ENCODE measurements at places on chromosomes 1 and 21.
A peak's percentile ranks its signal among the peaks of the same experiment; 100 is the strongest.

- DNase-seq, result no peak
These were observed 25.6 kb downstream of the LRRC41 start for GRCh38 chr1:46277658-46278373.

DNA sequence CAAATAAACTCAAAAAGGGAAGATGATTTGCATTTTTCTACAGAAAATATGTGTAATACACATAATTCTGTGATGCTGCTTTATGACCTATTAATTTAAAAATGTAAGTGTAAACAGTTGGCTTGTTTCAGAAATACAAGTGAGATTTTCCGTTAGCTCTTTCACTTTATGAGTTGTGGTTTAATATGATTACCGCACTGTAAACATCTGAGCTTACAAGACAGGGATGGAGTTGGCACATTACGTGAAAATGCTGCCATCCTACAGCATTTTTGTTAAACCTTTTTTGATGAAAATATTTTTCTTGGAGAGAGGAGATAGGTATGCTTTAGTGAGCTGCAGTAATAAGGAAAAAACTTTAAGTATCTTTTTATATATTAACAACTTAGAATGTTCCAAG, 426.8 kb upstream of the ADAMTS5 start:
- no peak for DNase-seq

DNA sequence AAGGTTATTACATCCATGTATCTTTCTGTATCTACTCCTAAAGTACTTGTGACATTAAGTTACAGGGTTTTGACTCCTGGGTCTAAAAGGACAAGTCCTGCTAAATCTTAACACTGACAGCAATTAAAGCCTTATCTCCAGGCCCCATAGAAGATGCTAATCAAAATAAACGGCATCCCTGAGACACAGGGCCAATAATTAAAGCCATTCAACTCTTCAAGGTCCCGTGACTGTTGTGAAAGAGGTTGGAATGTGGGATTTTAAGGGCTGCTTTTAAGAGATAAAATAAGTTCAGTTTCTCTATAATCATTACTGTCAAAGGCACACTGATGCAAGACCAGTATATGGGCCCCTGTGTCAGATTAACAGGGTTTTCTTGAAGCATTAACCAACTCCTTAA, 8.3 kb downstream of the DNAI4 start:
- peak; percentile 92 for DNase-seq

- DNase-seq, result peak; percentile 74
These were observed 354.0 kb upstream of the DUSP10 start for GRCh38 chr1:222095606-222096475.

GRCh38 chr1:115925467-115925866, 50.8 kb upstream of the SLC22A15 start:
- DNase-seq, result no peak

- peak; percentile 93 for DNase-seq
These were observed 334 bp downstream of the PRDM15 start for GRCh38 chr21:41878831-41879189.

DNA sequence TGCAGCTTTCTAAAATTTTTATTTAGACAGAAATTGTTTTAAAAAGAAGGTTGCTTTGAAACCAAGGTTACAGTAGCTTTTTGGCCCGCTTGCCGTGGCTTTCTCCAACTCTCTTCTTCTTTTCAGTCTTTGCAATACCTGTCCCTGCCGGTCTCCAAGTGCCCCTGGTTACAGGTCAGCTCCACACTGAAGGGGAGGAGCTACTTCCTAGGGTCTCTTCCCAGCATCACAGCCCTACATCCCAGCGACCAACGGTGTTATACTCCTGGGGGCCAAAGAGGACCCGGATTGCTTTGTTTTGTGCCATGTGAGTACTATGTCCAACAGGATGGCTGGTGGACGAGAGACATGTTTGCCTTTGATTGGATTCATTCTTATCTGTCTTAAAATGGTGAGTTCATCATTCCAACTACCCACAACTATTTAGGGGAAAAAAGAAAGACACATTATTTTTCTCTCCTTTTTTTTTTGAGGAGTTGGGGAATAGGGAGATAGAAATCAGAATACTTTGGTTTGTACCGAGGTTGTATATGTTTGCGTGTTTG, at the start of gene FNDC7:
TSS of gene FNDC7 (plus strand) at position 303 of the 545 bp plus-strand sequence. CDS start at position 329, 26 bp downstream.
- DNase-seq, result no peak

- no peak for DNase-seq
These were observed 308.1 kb downstream of the PTPRU start for GRCh38 chr1:29544406-29544805.

- DNase-seq, result no peak
These were observed 247.9 kb downstream of the AMY1C start for GRCh38 chr1:103997631-103998030.

GRCh38 chr1:44822131-44822701, 13.9 kb downstream of the BTBD19 start:
- no peak for DNase-seq

GRCh38 chr1:109133815-109134214, 19.9 kb downstream of the ELAPOR1 start:
- peak; percentile 67 for DNase-seq

DNA sequence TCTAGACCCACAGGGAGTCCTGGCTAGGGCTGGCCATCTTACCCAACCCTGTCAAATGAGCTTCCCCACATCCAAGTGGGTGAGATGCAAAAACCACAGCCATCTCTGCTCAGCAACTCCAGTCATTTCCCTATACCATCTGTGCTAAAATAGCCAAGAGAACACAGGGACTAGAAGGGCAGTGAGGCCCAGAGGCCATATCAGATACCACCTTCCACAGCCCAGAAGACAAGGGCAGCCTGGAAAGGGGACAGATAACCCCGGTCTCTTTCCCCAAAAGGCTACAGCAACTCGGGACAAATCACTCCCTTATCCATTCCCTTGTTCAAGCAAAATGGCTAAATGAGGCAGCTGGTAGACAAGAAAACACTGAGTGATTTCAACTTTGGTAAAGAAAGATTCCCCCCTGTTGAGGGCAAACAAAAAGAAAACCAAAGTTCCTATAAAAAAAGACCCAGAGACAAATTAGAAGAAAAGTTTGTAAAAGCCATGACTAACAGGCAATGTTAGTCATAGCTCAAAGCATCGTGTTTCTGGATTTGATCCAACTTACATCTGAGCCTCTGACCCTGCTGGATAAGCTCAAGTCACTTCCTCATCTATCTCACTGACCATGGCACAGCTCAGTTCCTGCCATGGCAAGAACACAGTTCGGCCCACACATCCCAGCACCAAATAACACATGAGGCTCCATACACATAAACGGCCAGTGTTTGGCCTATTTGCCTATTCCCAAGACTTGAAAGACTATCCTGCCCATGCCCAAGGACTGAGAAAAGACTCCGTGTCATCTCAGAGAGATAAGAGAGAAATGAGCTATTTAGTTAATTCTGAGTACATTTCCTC, 3.1 kb downstream of the LAMB3 start:
- peak; percentile 91 for DNase-seq

- DNase-seq, result no peak
These were observed 29.0 kb downstream of the ATP2B4 start for GRCh38 chr1:203655671-203656070.

DNA sequence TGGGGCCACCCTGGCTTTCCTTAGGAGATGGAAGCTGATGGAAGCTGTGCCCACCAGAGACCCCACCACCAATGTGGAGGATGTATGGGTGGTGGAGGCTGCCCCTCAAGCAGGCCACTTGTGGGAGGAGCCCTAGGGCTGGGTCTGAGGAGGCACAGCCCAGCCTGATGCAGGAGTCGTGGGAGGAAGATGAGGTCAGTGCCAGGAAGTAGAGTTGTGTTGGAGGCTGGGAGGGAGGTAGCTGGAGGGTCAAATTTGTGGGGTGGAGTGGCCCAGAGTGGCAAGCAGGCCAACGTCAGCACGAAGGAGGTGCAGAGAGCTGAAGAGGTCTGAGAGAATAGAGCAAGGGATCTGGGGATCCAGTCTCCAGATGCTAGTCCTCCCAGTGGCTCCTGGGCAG, 119.0 kb upstream of the USP24 start:
- no peak for DNase-seq

GRCh38 chr1:61270761-61271411, 188.5 kb downstream of the NFIA start:
- DNase-seq, result peak; percentile 76

DNA sequence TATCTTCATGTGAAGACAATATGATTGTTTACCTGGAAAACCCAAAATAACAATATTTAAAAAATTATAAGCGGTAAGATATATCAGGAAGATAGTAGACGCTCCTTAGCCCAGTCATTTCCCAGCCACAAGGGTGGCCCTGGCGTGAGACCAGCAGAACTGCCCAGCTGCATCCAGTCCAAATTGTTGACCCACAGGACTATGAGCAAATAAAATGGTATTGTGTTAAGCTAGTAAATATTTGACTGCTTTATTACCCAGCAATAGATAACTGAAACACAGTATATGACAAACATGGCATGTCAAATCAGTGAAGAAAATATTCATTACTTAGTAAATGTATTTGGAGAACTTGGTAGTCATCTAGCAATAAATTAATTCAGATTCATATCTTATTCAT, 294.3 kb upstream of the SPAG17 start:
- no peak for DNase-seq

DNA sequence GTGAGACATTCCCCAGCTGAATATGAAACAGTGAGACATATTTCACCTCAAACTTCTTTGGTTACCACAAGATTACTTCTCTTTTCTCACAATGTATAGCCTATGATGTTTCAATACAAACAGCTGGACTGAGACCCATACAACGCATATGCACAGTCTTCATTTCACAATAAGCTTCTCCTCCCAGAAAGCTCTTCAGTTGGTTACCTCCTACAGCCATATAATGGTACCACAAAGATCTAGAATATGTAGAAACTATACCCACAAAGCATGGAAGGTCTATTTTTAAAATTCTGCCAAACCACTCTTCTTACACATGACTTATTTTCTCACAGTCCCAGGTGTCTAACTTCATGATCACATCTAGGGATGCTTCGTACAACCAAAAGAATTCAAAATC, 70.8 kb downstream of the JAK1 start:
- DNase-seq, result peak; percentile 81

DNA sequence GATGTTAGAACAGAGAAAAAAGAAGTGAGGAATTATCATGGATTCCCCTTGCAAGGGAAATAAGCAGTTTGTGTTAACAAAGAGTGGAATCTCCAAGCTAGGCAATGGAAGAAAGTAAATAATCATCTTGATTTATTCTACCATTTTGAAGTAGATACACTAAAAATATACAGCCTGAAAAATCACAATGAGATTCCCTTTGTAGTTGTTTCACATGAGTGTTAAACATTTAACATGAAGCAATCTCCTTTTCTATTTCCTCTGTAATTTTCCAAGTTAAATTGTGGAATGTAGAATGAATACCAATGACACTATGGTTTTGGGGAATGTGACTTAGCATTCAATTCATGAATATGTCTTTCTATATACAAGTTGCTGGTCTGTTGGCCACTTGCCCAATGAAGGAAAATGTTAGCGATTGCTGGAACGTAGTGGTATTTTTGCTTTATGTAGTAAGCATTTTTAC, 5.7 kb downstream of the TGFB2 start:
- no peak for DNase-seq

GRCh38 chr21:35559128-35559828, 501.0 kb downstream of the SETD4 start:
- DNase-seq, result no peak

DNA sequence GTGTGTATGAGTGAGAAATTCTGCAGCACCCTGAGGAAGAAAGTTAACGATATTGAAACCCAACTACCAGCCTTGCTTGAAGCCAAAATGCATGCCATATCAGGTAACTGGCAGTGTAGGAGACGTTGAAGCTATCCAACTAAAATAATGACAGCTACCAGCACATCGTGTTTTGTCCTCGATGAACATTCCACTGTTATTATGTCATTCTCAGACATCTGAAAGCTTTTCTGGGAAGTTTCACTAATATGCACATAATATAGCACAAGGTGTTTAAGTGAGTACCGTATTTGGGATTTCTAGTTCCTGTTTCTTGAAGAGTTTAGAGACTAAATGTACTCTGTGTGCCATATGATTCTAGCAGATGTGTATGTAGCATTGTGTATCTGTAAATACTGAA, 173.5 kb downstream of the DISC1 start:
- no peak for DNase-seq

GRCh38 chr1:182622901-182623528, 18.8 kb upstream of the RGS16 start:
- no peak for DNase-seq

- peak; percentile 91 for DNase-seq
These were observed 1.1 kb downstream of the GABPA start for GRCh38 chr21:25735646-25736597.

GRCh38 chr1:241647658-241648057, 4.4 kb upstream of the WDR64 start:
- DNase-seq, result no peak

DNA sequence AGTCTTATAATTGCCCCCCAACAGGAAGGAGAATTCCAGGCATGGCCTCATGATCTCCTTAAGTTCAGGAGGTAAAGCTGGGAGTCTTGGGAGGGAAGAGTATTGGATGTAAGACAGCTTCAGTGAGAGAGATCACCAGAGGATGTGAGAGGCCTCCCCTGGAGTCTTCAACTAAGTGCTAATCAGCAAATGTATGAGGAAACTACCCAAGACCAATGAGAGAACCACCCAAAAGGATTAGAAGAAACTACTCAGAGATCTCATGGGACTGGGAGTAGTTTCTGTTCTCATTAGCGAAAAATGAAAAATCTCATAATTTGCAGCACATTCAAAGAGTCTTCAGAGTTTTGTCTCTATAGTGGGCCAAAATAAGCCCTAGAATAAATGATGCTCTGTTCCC, 36.6 kb upstream of the WNT2B start:
- no peak for DNase-seq

GRCh38 chr1:90359994-90360393, 357.1 kb downstream of the BARHL2 start:
- no peak for DNase-seq

DNA sequence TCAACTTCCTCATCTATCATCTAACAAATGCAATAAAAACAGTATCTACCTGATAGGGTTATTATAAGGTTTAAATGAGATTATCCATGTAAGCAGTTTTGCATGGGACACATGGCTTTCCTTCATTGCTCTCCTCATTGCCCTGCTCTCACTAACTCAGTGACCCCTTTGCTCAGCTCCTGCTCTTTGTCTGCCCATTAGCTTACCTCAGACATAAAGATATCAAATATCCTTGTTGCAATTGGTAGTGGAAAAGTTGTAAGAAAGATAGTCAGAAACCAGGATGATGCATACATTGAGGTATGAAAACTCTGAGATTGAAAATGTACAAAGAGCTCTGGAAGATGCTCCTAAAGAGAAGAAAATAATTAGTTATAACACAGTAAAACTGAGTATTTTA, 89.8 kb downstream of the EVI5 start:
- DNase-seq, result no peak

GRCh38 chr1:13462682-13463081, 51.1 kb downstream of the LRRC38 start:
- no peak for DNase-seq

DNA sequence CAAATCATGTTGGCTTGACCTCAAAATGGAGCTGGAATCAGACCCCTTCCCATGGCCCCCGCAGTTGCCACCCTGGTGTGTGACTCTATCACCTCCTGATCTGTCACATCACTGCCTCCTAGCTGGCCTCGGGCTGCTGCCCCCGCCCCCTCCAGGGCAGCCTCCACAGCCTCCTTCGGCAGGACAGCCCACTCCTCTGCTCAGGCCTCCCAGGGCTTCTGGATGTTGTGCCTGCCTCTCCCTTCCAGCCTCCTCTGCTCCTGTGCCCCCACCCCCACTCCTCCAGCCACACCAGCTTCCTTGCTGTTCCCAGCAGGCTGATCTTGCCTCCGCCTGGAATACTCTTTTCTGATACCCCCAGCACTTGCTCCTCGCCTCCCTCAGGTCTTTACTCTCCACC, 134.4 kb upstream of the EDN2 start:
- no peak for DNase-seq

Measured in hematopoietic multipotent progenitor cell treated with erythropoietin and hydrocortisone succinate and interleukin-3 and kit ligand, for 4 days (in vitro differentiated cells).